ENCODE measurements at places on chromosomes 12 and 14.

DNA sequence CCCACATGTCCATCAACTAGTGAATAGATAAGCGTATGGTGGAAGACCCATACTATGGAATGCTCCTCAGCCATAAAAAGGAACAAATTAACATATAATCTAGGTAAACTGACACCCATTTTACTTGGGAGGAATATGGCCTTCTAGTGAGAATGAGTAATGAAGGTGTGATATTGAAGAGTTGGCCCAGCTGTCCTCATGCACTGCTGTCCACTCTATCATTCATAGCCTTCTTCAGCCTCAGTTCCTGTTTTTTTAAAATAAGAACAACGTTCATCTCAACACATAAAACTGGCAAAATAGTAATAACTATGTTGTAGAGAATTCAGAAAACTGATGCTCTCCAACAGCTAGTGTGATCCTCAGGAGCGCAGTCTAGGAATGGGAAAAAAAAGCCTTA, 26.5 kb upstream of the OXA1L start:
- DNase-seq, result no peak

DNA sequence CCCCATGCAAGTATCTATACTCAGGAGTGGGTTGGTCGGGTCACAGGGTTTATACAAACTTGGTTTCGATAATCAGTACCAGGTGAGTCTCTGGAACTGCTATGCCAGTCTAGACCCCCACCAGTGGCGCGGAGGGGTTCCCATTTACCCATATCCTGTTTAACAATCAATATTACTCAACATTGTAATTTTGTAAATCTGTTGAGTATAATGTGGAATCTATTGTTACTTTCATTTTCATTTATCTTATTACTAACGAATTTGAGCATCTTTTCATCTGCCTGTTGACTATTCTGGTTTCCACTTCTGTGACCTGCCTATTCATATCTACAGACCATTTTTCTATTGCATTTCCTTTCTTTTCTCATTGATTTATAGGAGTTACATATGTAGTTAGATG, 275.2 kb upstream of the CRY1 start:
- no peak for DNase-seq

GRCh38 chr14:94342334-94342934, 19.3 kb upstream of the SERPINA6 start:
- peak; percentile 100 for DNase-seq

- no peak for DNase-seq
Observed at GRCh38 chr14:57205938-57206337, 62.8 kb downstream of the EXOC5 start.

GRCh38 chr14:64683264-64683663, 21.0 kb upstream of the PLEKHG3 start:
- no peak for DNase-seq

GRCh38 chr12:84919271-84919670, 6.7 kb upstream of the SLC6A15 start:
- peak; percentile 89 for DNase-seq

DNA sequence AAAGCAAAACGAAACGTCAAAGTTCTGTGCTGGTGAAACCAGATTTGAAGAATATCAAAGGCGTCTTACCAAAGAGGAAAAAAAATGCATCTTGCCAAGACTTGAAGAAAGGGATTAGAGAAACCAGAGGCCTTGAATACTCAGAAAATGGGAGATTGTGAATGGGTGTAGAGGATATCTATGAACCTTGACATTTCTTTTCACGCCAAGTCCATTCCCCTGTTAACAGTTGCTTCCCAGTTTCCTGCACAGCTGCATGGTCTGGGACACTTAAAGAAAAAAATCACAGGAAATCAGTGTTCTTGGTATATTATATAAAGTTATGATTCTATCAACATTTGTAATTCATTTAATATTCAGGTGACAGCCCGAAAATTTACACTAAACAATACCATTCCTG, 1.4 kb upstream of the GTF2A1 start:
- DNase-seq, result no peak

- DNase-seq, result no peak
Observed at GRCh38 chr14:101040538-101041442, 137.3 kb upstream of the RTL1 start.

GRCh38 chr12:95634622-95635621, 83.6 kb upstream of the USP44 start:
- DNase-seq, result no peak

GRCh38 chr12:106342397-106343213, 14.9 kb upstream of the POLR3B start:
- peak; percentile 89 for DNase-seq

DNA sequence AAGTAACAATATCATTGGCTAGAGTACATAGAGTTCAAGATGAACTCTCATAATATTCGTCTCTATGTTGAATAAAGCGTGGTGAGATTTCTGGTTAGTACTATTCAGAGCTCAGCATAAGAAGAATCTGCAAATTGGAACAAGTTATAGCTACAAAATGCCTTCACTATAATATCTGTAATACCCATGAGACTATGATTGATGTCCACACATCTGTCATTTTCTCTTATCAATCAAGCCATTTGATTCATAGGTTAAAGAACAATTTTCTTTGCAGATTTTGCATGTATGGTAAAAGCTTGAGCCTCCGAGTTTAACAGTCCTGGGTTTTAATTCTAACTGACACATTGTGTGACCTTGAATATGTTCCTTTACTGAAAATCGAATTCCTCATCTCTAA, 1.4 kb downstream of the SOCS4 start:
- no peak for DNase-seq

GRCh38 chr14:95253039-95253630, 66.6 kb downstream of the CLMN start:
- DNase-seq, result peak; percentile 49

DNA sequence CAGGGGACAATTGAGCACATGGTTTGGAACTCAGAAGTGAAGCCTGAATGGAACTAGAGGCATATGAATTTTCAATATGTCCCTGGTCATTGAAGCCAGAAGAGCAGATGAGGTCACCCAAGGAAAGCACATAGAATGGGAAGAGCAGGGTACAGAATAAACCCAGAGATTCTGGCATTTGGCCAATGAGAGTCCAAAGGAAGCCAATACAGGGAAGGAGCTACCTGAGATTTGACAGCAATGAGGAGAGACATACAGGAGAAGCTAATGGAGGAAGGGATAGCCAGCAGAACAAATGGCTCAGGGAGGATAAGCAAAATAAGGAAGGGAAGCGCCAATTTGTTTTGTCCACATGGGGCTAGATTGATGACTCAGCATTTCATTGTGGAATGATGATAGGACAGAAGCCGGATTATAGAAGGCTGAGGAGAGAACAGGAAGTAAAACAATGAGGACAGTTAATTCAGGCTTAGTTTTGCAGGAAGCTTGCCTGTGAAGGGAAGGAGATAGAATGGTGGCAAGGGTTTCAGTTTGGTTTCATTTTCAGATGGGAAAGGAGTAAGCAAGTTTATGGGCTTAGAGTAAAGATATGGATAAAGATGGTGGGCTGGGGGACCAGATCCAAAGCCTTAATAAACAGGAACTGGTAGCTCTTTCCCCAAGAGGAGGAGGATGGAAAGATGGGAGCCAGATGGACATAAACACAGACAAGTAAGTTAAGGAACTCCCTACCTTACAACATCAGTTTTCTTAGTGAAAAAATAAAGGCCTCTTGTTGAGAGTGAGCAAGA, 3.2 kb upstream of the SPTSSA start:
- peak; percentile 55 for DNase-seq

GRCh38 chr12:4987076-4988046, 56.3 kb upstream of the KCNA5 start:
- DNase-seq, result no peak

DNA sequence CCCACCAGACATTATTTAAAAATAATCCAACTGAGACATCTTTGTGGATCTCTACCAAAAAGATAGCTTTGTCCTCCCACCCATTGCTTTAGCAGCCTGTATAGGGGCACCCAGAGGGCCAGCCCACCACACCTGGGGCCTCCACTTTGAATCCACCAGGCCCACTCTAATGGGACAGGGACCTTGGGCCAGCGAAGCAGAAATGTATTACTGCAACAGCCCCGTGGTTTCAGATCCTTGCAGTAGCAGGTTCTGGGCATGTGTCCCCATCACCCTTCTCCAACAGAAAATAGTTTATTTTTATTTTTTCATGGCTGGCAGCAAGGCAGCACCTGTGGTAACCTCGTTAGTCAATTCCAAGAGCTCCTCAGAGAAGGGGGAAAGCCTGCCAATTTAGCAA, 218.4 kb downstream of the ZFP36L1 start:
- no peak for DNase-seq

GRCh38 chr12:22625762-22626294, 857 bp downstream of the ETNK1 start:
- DNase-seq, result peak; percentile 49

DNA sequence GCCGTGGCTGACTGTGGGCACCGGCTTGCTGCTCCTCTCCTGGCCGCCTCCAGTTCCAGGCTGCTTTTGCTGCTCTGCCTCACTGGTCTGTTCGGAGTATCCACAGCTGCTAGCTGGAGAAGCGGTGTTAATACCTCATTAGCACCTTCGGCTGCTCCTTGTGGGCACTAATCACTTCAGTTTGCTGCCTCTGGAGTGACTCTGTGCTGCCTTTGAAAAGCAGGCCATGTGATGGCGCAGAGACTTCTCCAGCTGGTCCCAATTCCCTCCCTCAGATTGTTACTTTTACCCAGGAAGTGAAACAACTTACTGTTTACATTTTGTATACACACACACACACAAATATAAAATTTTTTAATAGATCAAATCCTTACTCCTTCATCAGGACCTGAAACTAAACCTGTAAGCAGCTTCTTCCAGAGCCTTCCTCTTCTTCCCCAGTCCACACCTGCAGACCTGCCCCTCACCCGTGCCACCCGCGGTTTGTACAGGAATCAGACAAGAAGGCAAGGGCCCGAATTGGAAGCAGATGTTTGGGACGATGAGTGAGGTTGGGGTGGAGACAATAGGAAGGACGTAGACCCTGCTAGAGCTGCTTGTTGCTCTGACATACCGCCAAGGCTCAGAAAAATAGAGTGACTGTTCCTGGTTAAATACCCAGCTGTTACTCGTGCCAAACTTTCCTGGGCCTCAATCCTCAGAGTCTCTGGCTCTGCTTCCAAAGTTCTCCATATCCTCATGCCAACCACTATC, 41.5 kb upstream of the LTBP2 start:
- DNase-seq, result peak; percentile 80

DNA sequence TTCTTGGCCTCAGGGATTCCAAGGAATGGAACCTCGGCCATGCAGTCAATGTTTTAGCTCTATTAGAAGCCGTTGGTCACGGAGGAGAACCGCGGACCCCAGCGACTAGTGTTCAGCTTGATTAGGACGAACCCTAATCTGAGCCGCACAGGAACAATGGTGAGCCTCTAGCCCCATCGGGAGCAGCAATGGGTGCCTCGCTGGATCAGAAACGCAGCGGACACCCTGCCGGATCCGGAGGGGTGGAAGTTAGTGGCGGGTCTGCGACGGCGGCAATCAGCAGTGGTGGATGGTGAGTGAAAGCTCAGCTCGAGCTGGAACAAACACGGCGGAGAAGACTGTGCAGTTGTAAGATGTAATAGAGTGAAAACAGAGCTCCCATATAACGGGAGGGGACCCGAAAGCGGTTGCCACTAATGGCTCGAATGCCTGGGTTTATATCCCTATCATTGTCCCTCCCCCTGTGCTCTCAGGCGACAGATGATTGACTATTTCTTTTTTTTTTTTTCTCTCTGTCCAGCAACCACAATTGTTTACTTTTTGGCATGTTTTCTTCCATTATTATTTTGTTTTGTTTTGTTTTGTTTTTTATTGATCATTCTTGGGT, 127.7 kb downstream of the ZNF664 start:
- no peak for DNase-seq

DNA sequence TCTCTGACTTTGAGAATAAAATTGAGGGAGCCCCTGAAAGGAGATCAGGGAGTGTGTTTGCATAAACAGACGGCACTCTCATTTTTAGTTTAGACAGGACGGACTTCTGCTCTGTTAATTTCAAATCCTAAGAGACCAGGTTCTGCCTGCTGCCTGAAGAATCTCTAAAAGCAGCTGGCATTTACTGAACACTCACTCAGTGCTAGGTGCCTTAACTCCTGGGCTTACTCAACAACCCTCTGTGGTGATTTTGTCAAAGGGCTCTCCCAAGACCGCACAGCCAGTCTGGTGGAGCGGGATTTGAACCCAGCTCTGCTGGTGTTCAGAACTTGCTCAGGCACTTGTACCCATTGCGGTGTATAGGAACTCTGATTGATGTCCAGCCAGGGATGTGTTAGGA, 2.2 kb downstream of the ORAI1 start:
- DNase-seq, result no peak

- DNase-seq, result peak; percentile 96
Observed at GRCh38 chr12:96177013-96177412, 17.2 kb upstream of the ELK3 start.

DNA sequence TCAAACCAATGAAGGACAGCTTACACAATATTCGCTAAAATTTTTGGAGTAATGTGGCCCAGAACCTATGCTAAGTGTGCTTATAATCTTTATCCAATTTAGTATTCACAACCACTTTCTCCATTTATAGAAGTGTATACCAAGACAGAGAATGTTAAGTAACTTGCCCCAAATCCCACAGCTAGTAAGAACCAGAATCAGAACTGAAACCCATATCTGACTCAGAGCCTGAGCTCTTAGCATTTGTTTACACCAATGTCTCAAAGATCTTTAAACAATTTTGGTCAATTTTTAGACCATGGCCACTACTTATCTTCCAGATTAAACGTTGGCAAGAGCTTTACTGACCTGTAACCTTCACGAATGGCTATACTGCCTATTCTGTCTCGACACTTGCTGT, 53.0 kb downstream of the PAPLN start:
- no peak for DNase-seq

GRCh38 chr14:59086241-59086882, 102.1 kb upstream of the DAAM1 start:
- peak; percentile 24 for DNase-seq

- peak; percentile 29 for DNase-seq
Observed at GRCh38 chr14:73752297-73752992, 38.3 kb upstream of the PNMA1 start.

DNA sequence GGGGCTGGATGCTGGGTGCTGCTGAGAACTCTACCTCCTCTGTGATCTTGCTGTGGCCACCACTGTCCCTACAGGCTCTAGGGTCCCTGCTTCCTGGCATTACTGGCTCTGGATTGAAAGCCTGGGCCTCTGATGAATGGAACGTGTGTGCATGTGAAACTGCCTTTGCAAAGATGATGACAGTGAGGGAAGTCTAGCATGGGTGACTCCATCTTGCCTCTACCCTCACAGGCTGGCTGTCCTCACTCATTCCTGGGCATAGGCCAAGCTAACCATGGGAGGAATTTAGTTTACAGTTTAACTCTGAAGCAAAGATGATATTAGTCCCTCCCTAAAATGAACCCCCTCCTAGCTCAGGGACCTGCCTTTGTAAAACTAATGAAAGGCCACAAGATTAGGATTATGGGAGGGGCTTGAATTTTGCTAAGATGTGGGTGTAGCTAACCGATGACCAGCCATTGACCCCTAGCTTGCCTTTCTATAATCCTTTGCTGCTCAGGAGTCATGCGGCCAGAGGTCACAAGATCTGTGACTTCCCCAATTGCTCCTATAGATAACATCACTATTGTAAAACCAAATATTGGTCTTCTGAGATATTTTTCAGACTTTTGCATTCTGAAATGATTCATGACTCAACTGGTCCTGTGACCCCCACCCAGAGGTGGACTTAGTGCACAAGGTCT, 2.2 kb upstream of the C1S start:
- DNase-seq, result no peak

- DNase-seq, result no peak
Observed at GRCh38 chr12:4435537-4435936, 10.1 kb downstream of the FGF6 start.

- no peak for DNase-seq
Observed at GRCh38 chr14:73713206-73713802, 880 bp downstream of the PNMA1 start.
